ENCODE measurements at places on chromosomes 7 and 10. TPM values are rescaled to one million over a fixed set of nuclear protein-coding genes. Genes with fewer than 3 reads are reported as not detected.

The RPP38 gene
- 15.0 TPM for total RNA-seq

The PPIF gene
- total RNA-seq, result 37.3 TPM

The UNCX gene
- not detected for total RNA-seq

The MMRN2 gene
- 14.9 TPM for total RNA-seq

The NCF1 gene
- total RNA-seq, result not detected

The BPGM gene
- 29.0 TPM for total RNA-seq

The UBE2D1 gene
- 11.1 TPM for total RNA-seq

The FGFR2 gene
- total RNA-seq, result 0.44 TPM
